ENCODE measurements at places on chromosomes 5 and 9. TPM values are rescaled to one million over a fixed set of nuclear protein-coding genes. Genes with fewer than 3 reads are reported as not detected.

Gene SLC27A6
- polyA plus RNA-seq = not detected

DNA sequence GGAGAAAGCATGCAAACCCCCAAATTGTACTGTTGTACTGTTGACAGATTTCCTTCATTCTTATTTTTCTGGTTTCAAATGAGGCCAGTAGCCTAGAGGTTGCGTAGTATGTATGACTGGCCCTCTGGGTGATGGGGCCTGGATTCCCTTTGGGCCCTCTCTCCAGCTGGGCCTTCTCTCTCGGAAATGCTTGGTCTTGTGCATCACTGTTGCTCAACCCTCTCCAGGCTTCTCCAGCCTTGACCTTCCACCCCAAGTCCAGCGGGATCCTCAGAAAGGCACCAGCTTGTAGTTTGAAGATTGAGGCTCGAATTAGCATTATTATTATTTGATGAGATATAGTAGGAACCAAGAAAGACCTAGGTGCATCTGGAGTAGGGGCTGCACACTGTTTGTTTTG, 87.0 kb downstream of the ANGPTL2 start:
- DNase-seq = no peak

GRCh38 chr5:589173-589572, 23.0 kb upstream of the CEP72 start:
- DNase-seq = no peak

- no peak for DNase-seq
Measured at GRCh38 chr5:143342607-143343006, 60.9 kb downstream of the NR3C1 start.

GRCh38 chr5:180343831-180344695, 9.1 kb downstream of the GFPT2 start:
- no peak for DNase-seq

DNA sequence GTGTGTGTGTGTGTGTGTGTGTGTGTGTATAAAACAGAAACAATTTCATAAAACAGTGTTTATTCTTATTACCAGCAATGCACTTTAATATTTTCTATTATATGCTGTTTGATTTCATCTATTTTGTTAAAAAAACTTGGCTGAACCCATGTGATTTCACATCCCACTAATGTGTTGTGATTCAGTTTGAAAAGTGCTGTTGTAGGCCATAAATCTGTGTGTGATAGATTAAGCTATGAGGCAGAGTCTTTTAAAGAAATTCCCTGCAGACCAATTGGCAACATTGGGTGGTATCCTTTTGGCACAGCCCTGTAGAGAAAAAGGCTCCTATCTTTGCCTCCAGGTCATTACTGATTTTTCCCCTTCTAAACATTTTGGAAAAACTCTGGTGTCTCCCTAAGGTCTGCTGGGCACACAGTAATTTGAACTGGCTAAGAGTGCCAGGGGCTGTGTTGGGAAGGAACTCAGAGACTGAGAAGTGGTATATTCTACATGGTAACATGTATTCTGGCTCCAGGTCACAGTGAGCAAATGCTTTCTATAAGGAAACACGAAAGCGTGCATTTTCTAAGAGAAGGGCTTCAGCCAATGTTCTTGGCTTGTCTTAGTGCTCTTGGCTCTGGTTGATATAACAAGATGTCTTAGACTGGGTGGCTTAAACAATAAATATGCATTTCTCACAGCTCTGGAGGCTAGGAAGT, 4.5 kb downstream of the CAMK4 start:
- DNase-seq = no peak

DNA sequence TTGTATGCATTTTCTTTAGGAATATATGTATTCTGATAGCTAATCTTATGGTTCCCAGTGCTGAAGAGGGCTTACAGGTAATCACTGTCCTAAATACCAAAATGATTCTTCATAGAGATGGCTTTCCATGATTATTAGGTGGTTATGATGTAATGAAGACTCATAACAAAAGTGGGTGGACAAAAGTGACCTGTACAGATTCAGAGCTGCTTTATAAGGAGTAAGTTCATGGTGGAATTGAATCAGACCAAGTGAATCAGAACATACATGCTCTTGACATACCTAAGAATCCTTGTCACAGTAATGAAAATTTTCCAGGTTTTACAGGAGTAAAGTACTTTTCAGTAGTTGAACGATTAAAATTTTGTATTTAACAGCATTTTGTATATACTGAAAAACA, 105.6 kb downstream of the NIPBL start:
- DNase-seq = no peak

DNA sequence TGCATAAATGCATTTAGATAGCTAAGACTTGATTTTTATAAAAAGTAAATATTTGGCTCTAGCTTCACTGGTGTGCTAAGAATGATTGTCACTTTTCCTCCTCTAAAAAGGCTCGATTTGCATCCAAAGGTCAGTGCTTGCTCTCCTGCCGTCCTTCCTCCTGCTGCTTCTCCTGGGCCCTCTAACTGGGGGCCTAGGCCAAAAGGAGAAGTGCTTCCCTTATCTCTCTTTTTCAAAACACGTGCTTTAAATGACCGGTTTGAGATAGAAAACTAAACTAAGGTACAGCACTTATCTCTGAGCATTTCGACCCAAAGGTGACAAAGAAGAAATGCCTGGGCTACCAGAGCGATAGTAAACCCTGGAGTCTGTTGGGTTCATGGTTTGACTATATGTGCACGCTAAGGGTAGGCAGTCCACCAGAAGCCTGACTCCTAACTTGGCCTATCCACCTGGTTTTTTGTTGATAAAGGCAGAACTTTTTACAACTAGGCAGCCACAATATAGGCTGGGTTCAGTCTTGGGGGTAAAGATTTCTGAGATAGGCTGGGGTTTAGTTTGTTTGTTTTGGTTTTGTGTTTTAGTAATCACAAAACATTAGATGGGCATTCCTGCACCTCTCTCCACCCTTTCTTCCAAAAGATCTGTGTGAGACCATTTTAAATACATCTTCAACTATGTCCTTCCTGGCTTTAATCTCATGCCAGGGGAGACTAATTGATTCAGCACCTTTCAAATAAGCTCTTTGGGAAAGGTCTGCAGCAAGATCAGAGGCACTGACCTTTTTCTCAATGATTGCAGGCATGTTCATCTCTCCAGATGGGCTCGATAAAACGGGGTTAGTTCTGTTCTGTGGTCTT, 3.8 kb downstream of the NR2F1-AS1 start:
- no peak for DNase-seq

Gene LCP2
- 259 TPM for polyA plus RNA-seq

GRCh38 chr5:172458976-172459782, 4.9 kb upstream of the SH3PXD2B start:
- DNase-seq = no peak

DNA sequence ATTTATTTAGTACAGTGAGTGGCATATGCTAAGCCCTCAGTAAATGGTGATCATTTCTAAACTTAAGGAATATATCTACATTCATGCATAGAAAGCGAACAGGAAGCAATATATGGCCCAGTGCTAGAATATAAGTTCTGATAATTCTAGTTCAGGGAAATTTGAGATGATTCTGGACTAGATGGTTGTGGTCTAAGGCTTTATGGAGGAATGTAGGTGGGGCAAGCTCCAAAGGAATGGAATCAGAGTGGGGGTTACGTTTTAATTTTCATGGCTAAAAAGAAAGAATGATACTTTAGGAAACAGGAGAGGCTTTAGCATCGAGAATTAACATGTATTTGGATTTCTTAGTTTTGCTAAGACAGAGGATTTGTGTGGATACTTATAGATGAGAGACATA, 56.1 kb downstream of the MTREX start:
- DNase-seq = no peak

GRCh38 chr5:150077996-150078801, 8.2 kb downstream of the CSF1R start:
- no peak for DNase-seq

Gene CCL28
- 9.4 TPM for polyA plus RNA-seq

DNA sequence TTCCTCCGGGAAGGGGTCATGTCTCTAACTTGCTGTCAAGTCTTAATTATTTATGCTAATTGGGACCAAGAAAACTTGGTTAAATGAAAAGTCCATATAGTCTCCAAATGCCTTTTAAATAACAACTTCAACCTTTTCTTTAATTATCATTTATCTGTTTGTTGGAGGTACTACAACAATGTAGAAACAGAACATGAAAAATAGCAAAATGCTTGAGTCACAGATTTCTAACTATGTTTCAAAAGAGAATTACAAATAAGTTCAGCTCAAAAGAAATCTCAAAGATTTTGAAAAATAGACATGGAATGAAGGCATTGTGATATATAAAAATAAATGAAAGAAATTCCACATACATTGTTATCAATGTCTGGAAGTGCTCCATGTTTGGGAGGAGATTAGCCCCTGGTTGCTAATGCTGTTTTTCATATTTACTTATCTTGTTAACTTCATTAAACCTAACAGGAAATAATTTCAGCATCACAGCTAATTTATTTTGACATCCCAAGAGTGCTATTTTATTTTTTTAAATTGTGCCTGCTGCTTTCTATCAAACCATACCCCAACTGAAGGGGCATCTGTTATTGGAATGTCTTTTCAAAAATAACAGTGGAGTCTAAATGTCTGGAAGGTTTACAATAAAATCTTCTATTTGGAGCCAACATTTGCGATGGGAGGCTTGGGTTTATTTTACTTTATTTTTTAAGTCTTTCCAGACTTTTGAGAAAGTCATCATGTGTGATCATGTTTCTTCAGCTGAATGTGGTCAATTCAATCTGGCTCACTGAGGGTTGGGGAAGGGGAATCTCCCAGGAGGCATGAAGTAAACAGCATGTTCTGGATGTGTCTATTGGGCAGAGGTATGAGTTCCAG, 53.1 kb upstream of the ANKRD55 start:
- DNase-seq = no peak

Gene FAXDC2
- polyA plus RNA-seq = not detected

GRCh38 chr5:6719417-6719816, 6.2 kb downstream of the TENT4A start:
- DNase-seq = no peak

Data from CD4-positive, alpha-beta memory T cell (primary cell).